Stimulated activated CD4-positive, alpha-beta T cell treated with anti-CD3 and anti-CD28 coated beads, Interleukin-4, amount 100 ng/mL, for 4 hours (primary cell): ENCODE measurements at places on chromosomes 7 and 10.

DNA sequence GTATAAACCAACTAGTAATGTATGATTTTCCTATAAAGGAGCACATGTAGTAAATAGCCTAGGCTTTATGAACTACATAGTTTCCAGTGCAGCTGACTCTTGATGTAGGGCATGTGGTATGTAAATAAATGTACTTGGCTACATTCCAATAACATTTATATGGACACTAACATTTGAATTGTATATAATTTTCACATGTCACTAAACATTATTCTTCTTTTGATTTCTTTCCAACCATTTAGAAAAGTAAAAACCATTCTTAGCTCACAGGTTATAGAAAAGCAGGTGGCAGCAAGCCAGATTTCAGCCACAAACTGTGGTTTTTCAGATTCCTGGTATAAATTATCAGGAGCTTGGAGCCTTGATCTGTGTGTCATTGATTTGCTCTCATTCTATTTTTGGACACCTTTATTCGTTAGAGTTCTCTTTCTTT lies 1182.0 kb downstream of the CNTNAP2 start:
- DNase-seq: no peak

DNA sequence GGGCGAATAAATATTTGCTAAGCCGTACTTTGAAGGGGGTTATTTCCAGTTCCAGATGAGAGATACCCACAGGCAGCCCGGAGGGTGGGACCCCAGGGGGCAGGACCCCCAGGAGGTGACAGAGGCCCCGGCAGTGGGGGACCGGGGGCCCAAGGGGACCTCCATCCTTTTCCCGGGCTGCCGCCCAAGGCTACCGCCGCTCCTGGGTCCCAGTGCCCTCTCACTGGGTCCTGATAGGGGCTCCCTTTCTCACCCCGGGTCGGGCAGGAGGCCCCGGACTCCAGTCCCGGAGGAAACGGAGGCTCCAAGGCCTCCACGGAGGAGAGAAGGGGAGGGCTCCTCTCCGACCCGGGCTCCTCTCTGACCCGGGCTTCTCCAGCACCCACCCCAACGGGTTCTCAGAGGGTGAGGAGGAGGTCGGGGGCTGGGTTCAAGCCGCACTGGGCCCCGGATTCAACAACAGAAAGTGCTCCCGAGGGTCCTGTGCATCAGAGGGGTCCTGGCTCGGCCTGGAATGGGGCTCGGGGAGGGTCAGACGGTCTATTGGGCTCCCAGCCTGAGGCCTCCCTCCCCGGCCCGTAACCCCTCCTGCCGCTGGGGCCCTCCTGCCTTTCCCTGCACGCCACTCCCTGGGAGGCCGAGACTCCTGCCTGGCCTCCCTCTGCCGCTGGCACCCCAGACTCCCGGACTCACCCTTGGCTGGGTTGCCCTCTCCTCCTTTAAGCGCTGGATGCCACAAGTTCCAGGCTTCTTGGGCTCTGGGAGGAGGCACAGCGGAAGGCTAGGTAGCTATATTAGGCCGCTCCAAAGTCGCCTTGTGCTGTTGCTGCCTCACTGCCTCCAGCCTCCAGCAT lies 62.5 kb downstream of the ZNF37A start:
- no peak for DNase-seq

DNA sequence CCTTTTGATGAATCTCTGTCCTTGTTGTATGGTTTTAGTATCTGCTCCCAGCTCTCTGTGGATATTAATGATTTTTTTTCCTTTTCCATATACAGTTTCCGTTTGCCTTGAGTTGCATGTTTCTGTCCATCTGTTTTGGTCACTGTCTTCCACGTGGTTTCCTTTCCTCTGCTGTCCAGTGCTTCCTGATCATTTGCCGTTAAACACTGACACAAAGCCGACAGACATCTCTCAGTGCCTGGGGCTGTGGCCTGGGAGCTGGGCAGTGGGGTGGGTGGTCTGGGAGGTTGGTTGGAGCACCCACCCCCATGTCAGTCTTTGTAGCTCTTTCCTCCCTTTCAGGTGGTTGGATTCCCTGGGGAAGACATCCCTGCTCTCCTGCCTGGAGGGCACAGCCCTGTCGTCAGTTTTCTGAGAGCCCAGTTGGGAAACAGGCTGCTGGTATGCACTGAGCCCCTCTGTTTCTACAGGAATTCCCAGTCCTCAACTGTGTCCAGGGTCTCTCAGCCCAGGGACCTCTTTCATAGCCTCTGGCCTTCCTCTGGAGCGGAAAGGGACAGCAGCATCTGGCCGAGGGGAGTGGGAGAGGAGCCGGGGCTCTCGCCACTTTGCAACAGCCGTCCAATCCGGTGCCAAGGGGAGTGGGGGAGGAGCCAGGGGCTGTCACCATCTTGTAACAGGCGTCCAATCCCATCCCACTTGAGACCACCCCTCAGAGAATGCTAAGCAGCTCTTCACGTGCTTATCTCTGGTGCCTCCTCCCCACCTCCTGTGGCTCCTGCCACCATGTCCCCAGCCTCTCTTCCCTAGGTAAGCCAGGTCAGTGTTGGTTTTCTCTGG lies 26.7 kb upstream of the MKI67 start:
- no peak for DNase-seq

DNA sequence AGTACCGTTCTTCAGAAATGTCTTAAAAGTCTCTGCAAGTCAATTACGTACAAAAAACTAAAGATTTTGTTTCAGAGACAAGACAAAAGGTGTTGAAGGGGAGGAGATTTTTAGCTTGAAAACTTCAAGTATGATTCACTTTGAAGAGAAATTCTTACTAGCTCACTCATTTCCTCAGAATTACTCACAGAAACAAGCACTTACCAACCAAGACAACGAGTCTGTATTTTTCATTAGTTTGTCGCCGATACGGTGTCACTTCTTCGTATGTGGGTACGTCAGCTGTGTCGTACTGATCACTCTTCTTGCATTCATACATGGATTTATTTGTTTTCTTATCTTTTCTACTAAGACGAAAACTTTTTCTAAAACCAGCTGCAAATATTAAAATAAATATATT lies 90.6 kb upstream of the ODAD2 start:
- no peak for DNase-seq

DNA sequence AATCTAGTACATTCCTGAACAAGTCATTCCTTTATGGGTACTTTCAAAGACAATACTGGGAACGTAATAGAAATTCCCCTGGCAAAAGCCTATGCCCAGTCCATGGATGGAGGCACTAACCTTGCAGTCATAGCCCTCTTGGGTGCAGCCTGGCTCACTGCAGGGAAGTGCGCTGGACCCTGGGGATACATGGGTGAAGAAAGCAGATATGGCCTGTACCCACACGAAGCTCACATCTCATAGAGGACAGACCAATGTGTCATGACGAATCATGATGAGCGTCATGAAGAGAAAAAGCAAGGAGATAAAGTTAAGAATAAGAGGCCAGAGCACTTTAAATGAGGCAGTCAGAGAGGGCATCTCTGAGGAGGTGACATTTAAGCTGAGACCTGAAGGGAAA lies 11.8 kb downstream of the PRLHR start:
- no peak for DNase-seq

DNA sequence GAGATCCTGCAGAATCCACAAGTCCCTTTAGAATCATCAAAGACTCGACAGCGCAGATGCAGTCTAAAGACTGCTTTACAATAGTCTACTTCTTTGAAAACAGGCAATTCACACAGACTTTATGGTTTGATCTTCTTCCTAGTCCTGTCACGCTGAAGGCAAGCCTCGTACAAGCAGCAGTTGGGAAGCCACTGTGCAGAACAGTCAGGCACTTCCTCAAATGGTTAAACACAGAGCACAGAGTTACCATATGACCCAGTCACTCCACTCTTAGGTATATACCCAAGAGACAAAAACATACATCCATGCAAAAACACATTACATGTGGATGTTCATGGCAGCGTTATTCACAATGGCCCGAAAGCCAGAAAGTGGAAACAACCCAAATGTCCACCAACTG lies 41.4 kb downstream of the LRRC20 start:
- DNase-seq: no peak

DNA sequence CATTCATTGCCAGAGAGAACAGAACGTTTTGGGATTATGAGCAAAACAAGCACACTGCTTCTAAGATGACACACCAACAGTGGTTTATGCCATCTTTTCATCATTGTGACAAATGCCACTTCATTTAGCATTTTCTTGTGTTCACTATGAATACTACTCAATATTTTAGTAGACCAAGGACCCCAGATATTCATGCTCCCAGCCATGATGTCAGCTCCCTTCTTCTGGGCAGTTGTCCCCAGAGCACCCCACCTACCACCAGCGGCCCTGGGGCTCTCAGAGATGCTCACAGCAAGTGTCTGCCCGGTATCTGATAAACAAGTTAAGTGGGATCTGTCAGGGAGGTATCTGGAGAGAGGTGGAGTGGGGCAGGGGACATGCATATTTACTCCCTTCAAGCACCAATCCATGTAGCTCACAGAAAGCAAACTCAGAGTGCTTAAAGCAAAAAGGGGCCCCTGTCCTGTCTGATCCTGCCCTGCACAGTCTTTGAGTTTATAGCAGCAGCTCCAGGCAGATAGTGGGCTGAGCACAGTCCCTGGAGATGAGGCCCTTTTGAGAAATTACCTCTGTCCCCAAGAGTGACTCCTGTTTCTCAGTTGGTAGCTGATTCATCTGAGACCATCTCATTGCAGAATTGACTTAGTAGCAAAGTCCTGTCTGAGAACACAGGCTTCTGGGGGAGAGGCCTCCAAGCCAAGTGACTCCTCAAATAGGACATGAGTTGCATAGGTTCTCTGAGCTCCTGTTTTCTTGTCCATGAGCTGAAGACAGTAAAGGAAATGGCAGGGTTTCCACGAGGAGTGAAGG lies 281.8 kb upstream of the KLF6 start:
- DNase-seq: no peak

GRCh38 chr10:74963549-74963948 lies 137.1 kb downstream of the KAT6B start:
- no peak for DNase-seq

GRCh38 chr10:53479365-53479764 lies 706.8 kb upstream of the MBL2 start:
- no peak for DNase-seq

DNA sequence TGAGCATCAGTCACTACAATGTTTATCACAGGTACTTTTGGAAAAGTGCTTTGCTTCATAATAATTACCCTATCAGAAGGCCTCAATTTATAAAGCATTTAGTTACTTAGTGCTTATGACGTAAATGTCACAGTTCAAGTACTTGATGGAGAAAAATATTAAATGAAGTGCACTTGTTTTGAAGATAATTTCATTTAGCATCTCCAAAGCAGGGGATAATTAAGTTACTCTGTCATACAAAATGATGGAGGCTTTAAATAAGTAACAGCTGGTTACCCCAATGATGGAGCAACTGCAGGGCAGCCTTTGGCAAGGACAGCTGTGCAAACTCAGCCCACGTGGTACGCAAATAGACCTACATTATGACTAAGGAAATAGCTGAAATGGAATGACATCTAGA lies 768.8 kb downstream of the GRM8 start:
- DNase-seq: no peak

DNA sequence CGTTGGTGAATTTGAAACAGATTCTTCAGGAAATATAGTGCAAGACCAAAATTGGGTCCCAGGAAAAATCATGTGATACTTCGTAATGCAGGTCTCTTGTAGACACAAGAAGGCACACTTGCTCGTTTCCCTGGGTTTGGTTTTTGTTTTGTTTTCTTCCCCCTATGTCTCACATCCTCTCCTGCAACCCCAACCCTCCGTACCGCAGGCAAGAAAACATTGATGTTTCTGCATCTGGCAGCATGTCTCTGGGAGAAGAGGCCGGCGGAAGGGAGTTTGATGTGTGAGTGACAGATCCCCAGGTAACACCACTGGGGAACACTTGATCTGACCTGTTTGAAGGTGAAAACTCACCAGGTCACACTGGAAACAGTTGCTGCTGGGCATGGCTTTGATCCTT lies 718.5 kb downstream of the AUTS2 start:
- no peak for DNase-seq

DNA sequence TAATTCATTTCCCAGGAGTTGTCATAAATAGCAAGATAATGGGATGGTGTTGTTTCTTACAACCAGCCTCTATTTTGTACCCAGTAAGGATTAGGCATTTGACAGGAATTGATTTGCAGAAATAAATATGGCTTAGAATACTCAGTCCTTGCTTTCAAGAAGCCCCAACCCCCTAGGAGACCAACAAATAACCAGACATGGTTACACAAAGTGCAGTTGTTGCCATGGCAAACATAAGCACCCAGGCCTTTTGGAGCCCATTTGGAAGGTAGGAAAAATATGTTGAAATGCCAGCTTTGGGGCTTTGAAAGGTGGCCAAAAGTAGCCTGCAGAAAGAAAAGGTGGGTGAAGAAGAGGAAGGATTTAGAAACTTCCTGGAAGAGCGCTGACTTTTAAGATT lies 397.5 kb downstream of the CDC14C start:
- no peak for DNase-seq

DNA sequence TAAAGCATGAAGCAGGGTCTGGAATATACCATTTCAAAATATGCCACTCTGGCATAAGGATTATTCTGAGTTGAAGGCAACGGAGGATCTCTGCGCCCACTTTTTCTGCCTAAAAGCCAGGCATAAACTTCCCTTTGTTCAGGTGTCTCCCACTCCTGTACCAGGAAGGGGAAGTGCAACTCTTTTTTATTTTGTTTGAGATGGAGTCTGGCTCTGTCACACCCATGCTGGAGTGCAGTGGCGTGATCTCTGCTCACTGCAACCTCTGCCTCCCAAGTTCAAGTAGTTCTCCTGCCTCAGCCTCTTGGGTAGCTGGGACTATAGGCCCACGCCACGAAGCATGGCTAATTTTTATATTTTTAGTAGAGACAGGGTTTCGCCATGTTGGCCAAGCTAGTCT lies 18.2 kb downstream of the SVIL start:
- no peak for DNase-seq

DNA sequence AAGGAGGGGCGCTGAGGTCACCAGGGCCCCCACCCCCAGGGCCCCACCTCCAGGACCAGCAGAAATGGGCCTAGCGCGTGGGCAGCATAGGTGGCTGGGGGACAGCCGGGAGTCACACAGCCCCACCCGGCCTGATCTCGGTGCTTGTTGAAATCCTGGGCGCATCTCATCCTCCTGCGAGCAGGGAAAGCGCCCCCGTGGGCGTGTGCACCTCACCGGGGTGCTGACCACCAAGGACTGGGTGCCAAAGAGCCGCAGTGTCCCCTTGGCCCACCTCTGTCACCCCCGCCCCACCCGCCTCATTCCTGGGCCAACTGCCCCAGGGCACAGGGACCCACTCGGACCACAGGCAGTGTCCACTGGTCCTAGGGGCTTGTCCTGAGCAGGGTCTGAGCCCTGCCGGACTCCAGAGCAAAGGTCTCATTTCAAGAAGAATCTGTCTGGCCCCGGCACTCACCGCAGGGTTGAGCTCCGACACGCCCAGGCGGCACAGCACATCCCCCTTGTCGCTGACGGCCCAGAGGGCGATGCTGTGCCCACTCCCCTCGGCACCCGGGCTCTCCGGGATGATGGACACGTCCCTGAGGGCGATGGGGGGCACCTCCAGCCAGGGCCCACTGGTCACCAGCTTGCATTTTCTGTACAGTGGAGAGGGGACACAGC lies 11.4 kb downstream of the BHLHA15 start:
- DNase-seq: no peak

GRCh38 chr7:66953044-66953427 lies 32.0 kb downstream of the TMEM248 start:
- no peak for DNase-seq

GRCh38 chr7:571718-572415 lies 52.2 kb upstream of the PDGFA start:
- DNase-seq: no peak

- no peak for DNase-seq
These were observed 51.4 kb downstream of the ITGB1 start for GRCh38 chr10:32906595-32906994.

GRCh38 chr10:7345717-7346116 lies 65.1 kb downstream of the SFMBT2 start:
- DNase-seq: no peak

- no peak for DNase-seq
These were observed 105.9 kb upstream of the ARID5B start for GRCh38 chr10:61795551-61795950.
